ENCODE measurements at places on chromosomes 7 and 10. TPM values are rescaled to one million over a fixed set of nuclear protein-coding genes. Genes with fewer than 3 reads are reported as not detected.

Gene ASIC3
- total RNA-seq = 4.0 TPM

Gene LRMDA
- total RNA-seq = 42.7 TPM

Gene SORCS3
- 0.03 TPM for total RNA-seq

DNA sequence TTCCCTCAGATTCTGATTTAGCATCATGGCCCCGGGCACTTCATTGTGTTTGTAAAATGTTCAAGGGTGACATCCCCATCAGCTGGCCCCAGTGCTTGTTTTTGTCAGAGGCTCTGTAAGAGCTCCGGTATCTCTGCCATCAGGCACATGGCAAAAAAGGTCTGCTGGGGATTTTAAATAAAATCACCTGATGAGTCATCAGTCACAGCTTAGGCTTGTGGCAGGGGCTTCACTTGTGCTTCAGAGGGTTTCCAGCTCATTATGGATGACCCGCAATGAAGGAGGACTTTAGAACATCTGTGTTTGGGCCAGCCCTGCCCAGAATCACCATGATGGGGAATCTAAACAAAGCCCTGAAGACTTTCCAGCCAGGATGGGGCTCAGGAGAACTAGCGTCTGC is 259.9 kb downstream of the ZEB1 start:
- DNase-seq = no peak

GRCh38 chr10:13706604-13707003 is 119.8 kb downstream of the PRPF18 start:
- no peak for DNase-seq

GRCh38 chr7:2775376-2775775 is 68.7 kb downstream of the GNA12 start:
- DNase-seq = no peak

DNA sequence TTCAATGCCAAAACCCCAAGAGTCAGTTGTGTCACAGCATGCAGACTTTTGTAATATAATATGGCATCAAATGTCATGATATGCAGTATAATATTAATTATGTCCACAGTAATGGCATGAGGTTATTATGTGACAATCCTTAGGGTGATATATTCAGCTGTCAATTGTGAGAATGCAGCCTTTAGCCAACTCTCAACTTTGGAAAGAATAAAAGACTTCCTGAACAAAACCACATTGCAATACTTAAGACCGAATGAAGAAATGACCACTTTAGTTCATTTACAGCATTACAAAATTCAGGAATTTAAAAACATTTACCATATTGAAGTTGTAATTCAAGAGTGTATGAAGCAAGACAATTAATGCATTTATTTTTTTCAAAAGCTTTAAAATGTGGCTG is 45.4 kb downstream of the CPVL start:
- no peak for DNase-seq

GRCh38 chr10:49652421-49653272 is 26.8 kb upstream of the C10orf53 start:
- no peak for DNase-seq

- no peak for DNase-seq
These were observed 15.1 kb downstream of the FBXL13 start for GRCh38 chr7:103059471-103059870.

DNA sequence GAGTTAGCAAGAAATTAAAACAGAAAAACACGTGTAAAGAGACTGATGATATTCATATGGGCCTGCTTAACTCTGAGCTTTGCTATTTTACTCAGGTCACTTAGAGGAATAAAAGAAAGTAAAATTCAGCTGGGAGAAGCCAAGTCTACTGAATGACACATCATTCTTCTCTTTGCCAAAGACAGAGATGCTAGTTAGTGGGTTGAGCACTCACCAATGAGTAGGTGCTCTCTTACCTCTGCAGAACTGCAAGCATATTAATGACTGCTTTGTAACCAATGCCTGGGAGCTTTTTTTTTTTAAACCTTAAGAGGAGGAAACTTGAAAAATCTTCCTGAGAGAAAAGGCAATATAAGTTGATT is 44.8 kb upstream of the BAMBI start:
- DNase-seq = no peak

- no peak for DNase-seq
These were observed 26.0 kb upstream of the TARP start for GRCh38 chr7:38299275-38299931.

DNA sequence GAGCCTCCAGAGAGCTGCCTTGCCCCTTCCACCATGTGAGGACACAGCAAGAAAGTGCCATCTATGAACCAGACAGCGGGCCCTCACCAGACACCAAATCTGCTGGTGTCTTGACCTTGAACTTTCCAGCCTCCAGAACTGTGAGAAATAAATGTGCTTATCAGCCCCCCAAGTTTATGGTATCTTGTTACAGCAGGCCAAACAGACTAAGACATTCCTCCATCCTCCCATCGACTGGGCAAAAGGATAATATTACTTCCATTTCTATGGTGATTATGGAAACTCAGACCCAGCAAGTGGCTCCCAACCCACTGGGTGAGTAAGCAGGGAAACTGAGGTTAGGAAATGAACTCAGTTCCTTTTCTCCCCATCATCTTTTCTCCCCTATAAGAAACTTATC is 288.4 kb downstream of the KCNMA1 start:
- no peak for DNase-seq

DNA sequence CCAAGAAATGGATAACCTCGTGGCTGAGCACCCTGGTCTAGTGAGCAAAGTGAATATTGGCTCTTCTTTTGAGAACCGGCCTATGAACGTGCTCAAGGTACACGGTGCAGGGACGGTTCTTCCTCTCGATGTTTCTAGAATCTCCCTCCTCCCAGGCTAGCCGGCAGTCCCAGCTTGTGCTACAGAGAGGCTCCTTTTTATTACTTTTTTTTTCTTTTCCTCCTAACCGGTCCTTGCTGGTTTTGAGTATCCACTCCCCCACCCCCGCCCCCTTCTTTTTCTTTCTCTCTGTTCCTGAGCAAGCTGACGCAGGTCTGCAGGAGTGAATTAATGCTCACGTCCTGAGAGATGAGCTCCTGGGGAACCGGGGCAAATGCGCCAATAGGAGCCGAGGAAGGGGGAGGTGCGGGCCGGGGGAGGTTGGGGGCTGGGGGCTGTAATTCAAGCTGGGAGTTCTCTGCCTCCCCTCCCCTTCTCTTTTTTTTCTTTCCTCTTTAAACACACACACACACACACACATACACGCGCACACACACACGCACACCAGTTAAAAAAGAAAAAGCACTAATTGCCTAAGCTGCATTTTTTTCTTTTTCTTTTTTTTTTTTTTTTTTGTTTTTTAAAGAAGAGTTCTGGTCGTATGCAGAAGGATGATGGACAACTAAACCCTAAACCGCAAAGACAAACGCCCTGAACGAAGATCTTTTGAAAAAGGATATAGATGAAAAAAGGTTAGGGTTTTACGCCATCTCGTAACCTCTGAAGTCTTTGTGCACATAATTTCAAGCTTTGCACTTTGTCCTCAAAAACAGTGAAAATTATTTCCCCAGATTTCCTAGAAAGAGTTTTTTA is 6.6 kb downstream of the CPA2 start:
- DNase-seq = no peak

DNA sequence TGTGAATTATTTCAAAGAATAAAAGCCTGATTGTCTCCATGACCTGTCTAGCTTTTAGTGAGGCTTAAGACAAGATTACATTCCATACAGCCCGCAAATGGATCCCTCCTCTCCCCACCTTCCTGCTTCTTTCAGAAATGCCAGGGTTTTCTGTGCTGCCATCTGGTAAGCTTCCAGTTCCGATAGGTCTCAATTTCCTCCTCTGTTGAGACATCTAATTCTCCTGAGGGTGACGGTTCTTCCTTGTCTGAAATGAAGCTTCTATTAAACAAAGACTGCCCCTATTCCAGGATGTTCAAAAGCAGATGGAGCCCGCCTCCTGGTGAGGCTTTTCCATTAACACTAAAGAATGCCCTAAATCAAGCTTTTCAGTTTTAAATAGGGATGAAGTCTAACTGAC is 295.6 kb downstream of the PTPRN2 start:
- no peak for DNase-seq

Data from right cardiac atrium (tissue), 5 donors.